ENCODE measurements at places on chromosomes 3 and 15.
A peak's percentile ranks its signal among the peaks of the same experiment; 100 is the strongest.

DNA sequence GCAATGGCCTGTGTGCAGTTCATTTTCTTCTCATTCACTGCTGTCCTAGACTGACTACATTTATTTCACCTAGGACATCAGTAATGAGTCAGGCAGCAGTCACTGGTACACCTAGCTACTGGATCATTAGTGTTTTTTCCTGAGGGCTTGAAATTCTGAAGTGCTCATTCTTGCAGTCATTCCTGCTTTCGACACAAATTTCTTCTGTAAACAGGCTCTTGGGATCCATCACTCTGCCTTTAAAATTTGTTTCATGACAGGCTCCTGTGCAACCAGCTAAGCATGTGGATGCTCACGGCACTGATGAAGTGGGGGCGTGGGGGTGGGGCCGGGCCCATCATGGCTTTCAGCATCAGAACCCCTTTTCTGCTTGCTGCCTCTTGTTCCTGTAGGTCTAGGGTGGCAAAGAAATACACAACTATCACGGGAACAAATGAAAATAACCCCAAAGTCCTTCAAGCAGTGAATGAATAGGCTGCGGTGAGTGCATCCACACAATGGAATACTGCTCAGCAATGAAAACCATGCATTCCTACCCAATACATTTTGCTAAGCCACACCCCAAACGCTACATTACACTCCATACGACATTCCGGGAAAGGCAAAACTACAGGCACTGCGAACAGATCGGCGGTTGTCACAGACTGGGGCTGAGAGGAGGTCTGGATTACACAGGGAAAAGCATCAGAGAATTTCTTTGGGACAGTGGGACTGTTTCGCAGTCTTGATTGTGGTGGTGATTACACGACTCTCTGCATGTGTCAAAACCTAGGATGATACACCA is 9.3 kb upstream of the MELTF start:
- 0 out of 2 replicates have a peak, but pooled peaks cover 1% of the 10 kb centered on the region for H3K4me1 ChIP-seq
- H3K4me3 ChIP-seq: no peak overlapping the region
- no peaks in the 10 kb centered on the region for H3K36me3 ChIP-seq
- DNase-seq: no peak
- H3K27ac ChIP-seq: no peak overlapping the region

DNA sequence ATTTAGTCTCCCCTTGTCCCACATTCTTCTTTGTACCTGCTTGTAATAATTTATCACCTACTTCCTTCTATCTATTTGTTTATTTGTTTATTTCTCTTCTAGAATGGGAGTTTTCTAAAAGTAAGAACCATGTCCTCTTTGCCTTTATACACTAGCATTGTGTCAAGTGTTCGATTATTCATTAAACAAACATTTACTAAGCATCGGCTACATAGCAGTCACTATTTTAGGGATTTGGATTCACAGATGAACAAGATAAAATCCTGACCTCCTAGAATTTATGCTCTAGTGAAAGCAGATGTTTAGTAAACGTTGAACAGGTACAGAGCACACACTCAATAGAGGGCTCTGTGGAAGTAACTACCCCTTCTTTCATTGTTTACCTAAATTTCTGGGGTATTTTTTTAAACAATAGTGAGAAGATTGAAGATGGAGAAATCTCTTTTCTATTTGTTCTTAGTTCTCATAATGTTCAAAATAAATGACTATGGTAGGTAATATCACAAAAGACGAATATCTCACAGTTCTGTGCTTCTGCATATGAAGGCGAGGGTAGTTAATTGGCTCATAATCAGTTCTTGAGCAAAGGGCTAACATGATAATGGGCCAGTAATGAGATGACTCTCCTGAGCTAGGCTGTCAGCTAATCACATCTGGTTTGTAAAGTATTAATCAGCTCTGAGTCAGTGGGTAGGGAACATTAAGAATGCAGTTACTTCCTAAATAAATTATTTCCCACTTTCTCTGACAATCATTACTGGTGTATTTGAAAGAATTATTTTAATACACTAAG is 111.9 kb downstream of the SLC9A9 start:
- DNase-seq: no peak
- H3K36me3 ChIP-seq: no peaks in the 10 kb centered on the region
- H3K4me3 ChIP-seq: no peak overlapping the region
- no peaks in the 10 kb centered on the region for H3K27me3 ChIP-seq
- H3K27ac ChIP-seq: no peak overlapping the region

DNA sequence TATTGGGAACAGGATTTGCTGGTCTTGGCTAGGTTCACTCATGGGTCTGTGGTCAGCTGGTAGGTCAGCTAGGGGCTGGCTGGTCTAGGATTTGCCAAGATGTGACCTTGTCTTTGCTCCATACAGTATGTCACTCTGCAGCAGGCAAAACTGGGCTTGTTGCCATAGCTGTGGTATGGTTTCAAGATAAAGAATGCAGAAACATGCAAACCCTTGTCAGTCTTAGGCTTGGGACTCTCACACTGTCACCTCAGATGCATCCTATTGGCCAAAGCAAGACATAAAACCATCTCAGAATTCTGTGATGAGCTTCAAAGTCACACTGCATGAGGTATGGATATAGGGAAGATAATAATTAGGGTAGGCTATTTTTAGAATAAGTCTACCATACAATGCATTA is 66.6 kb upstream of the TBC1D5 start:
- DNase-seq: no peak
- H3K27ac ChIP-seq: no peak overlapping the region
- H3K36me3 ChIP-seq: no peaks in the 10 kb centered on the region
- no peak overlapping the region for H3K4me3 ChIP-seq

- no peaks in the 10 kb centered on the region for H3K4me1 ChIP-seq
- no peak overlapping the region for H3K27ac ChIP-seq
- no peak for DNase-seq
- no peaks in the 10 kb centered on the region for H3K27me3 ChIP-seq
Measured at GRCh38 chr15:101288905-101289513, 6.0 kb downstream of the SNRPA1 start.

DNA sequence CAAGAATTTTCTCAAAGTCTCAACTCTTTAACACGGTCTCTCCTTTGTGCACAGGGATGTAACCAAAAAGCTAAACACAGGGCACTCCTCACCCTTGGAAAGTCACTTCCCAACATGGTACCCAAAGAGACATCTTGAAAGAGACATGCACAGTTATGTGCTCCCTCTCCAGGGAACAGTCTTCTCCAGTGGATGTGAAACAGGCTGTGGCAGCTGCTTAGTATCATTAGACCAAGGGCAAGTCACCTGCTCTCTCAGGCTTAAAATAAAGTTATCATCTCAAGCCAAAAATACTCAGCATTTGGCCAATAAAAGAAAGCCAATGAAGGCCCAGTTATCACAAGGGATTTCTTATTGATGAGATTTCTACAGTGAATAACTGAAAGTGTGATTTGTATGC is 128.3 kb downstream of the WDR76 start:
- H3K4me1 ChIP-seq: no peaks in the 10 kb centered on the region
- H3K27me3 ChIP-seq: no peaks in the 10 kb centered on the region
- no peak overlapping the region for H3K4me3 ChIP-seq
- H3K27ac ChIP-seq: no peak overlapping the region
- no peaks in the 10 kb centered on the region for H3K36me3 ChIP-seq

DNA sequence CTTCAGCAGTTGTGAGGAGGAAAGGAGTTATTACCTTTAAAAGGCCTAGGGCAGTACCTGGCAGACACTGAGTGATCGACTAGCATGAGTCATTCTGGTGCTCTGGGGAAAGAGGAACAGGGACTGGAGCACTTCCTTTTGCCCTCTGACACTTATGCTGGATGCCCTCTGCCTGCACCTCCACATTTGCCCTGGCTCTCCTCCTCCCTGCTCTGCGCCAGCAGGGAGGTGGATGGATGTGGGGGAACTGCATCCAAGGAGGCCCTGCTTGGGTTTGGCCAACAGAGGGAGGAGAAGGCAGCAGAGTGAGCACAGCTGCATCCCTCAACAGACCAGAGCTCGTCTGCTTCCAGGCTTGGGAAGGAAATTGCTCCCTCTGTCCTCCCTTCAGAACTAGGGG is 75.0 kb downstream of the SEMA5B start:
- H3K4me3 ChIP-seq: no peak overlapping the region
- DNase-seq: no peak
- peaks cover 9% of the 10 kb centered on the region for H3K4me1 ChIP-seq
- H3K36me3 ChIP-seq: no peaks in the 10 kb centered on the region

GRCh38 chr15:82625136-82625535 is 22.0 kb downstream of the CPEB1 start:
- H3K27ac ChIP-seq: no peak overlapping the region
- DNase-seq: no peak
- no peak overlapping the region for H3K4me3 ChIP-seq
- H3K36me3 ChIP-seq: no peaks in the 10 kb centered on the region
- H3K27me3 ChIP-seq: no peaks in the 10 kb centered on the region

GRCh38 chr3:140022066-140022770 is 87.2 kb downstream of the CLSTN2 start:
- no peaks in the 10 kb centered on the region for H3K4me1 ChIP-seq
- no peak overlapping the region for H3K27ac ChIP-seq
- H3K27me3 ChIP-seq: no peaks in the 10 kb centered on the region
- no peaks in the 10 kb centered on the region for H3K36me3 ChIP-seq
- DNase-seq: no peak

- no peak overlapping the region for H3K27ac ChIP-seq
- no peak overlapping the region for H3K4me3 ChIP-seq
- H3K27me3 ChIP-seq: no peaks in the 10 kb centered on the region
Measured at GRCh38 chr3:51382947-51383578, 2.0 kb upstream of the MANF start.

GRCh38 chr3:62416144-62416543 is 42.8 kb upstream of the FEZF2 start:
- no peaks in the 10 kb centered on the region for H3K27me3 ChIP-seq
- peaks cover 5% of the 10 kb centered on the region for H3K4me1 ChIP-seq
- H3K4me3 ChIP-seq: no peak overlapping the region
- DNase-seq: no peak
- no peak overlapping the region for H3K27ac ChIP-seq
- H3K36me3 ChIP-seq: no peaks in the 10 kb centered on the region

GRCh38 chr15:91055548-91056331 is 33.3 kb upstream of the VPS33B start:
- no peaks in the 10 kb centered on the region for H3K27me3 ChIP-seq
- peak; percentile 75 for DNase-seq
- no peaks in the 10 kb centered on the region for H3K4me1 ChIP-seq
- no peak overlapping the region for H3K27ac ChIP-seq
- H3K4me3 ChIP-seq: no peak overlapping the region

GRCh38 chr15:40247406-40247971 is 8.6 kb downstream of the PAK6 start:
- peaks cover 6% of the 10 kb centered on the region for H3K4me1 ChIP-seq
- H3K27me3 ChIP-seq: peaks cover 6% of the 10 kb centered on the region
- no peak for DNase-seq

- no peaks in the 10 kb centered on the region for H3K36me3 ChIP-seq
- no peak overlapping the region for H3K4me3 ChIP-seq
- H3K27ac ChIP-seq: no peak overlapping the region
- no peaks in the 10 kb centered on the region for H3K4me1 ChIP-seq
- DNase-seq: no peak
Measured at GRCh38 chr3:67047051-67047450, 48.9 kb downstream of the KBTBD8 start.

DNA sequence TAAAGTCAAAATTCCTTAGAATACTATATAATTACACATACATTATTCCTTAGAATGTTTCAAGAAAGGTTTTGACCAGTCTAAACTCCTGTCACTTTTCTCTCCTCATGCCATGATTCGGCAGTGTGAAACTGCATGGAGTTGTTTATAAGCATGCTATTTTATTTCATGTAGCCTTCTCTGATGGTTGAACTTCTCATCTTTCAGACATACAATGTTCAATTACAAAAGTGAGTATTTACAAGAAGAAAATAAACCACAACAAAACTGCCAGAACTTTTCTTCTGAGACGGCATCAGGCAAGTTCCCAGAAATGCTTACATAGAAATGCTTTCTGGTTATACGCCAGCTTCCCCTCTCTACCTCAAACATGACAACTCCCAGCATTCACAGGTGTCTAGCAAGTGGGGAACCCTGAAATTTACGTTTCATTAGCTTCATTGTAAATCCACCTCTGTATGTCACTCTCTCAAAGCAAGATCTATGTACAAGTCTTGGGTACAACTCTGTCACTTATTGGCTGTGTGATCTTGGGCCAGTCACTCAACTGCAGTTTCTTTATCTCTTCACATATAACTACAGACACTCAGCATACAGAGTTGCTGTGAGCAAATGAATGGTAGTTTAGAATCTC is 42.7 kb downstream of the HDGFL3 start:
- H3K4me3 ChIP-seq: no peak overlapping the region
- DNase-seq: no peak
- no peak overlapping the region for H3K27ac ChIP-seq
- H3K4me1 ChIP-seq: no peaks in the 10 kb centered on the region
- H3K27me3 ChIP-seq: no peaks in the 10 kb centered on the region

GRCh38 chr15:93121973-93122910 is 33.2 kb upstream of the RGMA start:
- no peak for DNase-seq
- no peaks in the 10 kb centered on the region for H3K4me1 ChIP-seq
- no peak overlapping the region for H3K4me3 ChIP-seq
- H3K27ac ChIP-seq: no peak overlapping the region
- H3K27me3 ChIP-seq: no peaks in the 10 kb centered on the region

- no peaks in the 10 kb centered on the region for H3K36me3 ChIP-seq
- H3K4me3 ChIP-seq: no peak overlapping the region
- no peak overlapping the region for H3K27ac ChIP-seq
- DNase-seq: no peak
Measured at GRCh38 chr3:188832961-188833721, 338.6 kb upstream of the TPRG1 start.

DNA sequence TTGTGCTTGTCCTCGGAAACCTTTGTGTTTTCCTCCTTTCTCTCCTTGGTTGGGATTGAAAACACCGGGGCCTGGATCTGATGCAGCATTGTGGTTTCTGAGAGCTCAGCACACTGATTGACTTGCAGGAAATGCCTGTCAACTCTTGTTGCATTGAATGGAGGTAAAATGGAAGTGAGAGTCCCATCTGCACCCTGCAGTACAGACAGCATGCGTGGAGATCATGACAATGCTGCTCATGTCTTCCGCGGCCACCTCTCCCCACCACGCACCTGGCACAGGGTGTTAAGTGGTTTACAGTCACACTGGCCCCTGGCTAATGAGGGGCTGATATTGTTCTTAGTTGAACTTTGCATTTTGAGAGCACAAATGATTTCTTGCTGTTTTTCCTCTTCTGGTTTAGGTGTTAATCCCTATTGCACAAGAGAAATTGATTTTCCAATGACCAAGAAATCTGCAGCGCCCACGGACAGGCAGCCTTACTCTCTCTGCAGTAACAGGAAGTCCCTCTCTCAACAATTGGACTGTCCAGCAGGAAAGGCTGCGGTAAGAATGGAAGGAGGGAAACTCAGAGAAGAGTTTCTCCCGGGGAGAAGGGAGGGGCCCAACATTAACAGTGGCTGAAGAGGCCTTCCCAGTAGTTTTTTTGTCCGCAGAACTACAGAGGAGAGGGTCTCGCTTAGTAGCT is 58.5 kb downstream of the STARD5 start:
- no peak for DNase-seq
- no peak overlapping the region for H3K27ac ChIP-seq
- no peaks in the 10 kb centered on the region for H3K27me3 ChIP-seq
- no peak overlapping the region for H3K4me3 ChIP-seq
- H3K4me1 ChIP-seq: 0 out of 2 replicates have a peak, but pooled peaks cover 1% of the 10 kb centered on the region
- no peaks in the 10 kb centered on the region for H3K36me3 ChIP-seq

- H3K27ac ChIP-seq: no peak overlapping the region
- H3K4me3 ChIP-seq: no peak overlapping the region
- no peaks in the 10 kb centered on the region for H3K36me3 ChIP-seq
- no peak for DNase-seq
- no peaks in the 10 kb centered on the region for H3K27me3 ChIP-seq
- H3K4me1 ChIP-seq: no peaks in the 10 kb centered on the region
Measured at GRCh38 chr15:71281256-71281655, 166.0 kb downstream of the THSD4 start.

GRCh38 chr3:101779047-101779821 is at the start of gene NXPE3:
TSS of gene NXPE3 (plus strand) at chr3:101779211. CDS start at chr3:101785597, 6,386 bp downstream.
- no peak within 1 kb of the TSS for H3K27ac ChIP-seq
- H3K4me3 ChIP-seq: peak within 1 kb of the TSS; percentile 74
- no peaks in the 10 kb centered on the region for H3K27me3 ChIP-seq
- DNase-seq: peak; percentile 66
- peaks cover 3% of the 10 kb centered on the region for H3K36me3 ChIP-seq

Data from iPS DF 6.9 (cell line).